ENCODE measurements at places on chromosomes 12 and 14. TPM values are rescaled to one million over a fixed set of nuclear protein-coding genes. Genes with fewer than 3 reads are reported as not detected.

DNA sequence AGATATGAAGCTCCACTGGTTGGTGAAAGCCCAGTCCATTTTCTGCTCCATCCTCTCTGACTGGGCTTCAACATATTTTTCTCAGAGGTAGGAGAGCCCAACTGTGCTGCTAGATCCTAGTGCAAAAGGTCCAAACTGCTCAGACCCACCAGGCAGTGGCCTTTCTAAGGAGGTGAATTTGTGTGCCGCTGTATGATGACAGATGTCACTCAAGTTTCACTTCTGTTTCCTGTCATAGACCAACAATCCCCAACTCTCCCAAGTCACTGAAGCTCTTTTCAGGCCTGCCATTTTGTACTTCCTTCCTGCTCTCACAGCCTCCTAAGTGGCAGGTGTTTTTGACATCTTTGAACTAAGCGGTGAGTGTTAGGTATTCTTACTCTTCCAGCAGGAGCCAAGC lies 16.4 kb upstream of the RNASE4 start:
- H3K36me3 ChIP-seq, result no peaks in the 10 kb centered on the region
- H3K4me1 ChIP-seq, result peaks cover 8% of the 10 kb centered on the region
- DNase-seq, result no peak
- no peak overlapping the region for H3K4me3 ChIP-seq
- peaks cover 4% of the 10 kb centered on the region for H3K27me3 ChIP-seq

DNA sequence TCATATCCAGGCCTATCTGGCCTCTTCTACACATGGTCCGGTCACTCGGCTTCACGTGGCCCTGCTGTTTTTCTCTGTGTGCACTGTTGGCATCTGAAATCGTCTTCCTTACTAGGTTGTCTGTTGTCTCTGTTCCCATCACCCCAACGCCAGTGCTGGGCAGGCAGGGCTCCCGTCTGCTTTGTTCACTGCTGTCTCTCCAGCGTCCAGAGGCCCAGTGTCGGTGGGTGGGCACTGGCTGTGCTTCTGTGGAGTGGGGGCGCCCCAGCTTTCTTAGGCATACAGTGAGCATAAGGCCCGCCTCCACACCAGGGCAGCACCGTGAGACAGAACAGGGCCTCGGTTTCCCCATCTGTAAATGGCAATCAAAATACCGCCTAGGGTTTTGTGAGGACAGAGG lies 153.1 kb downstream of the BCL11B start:
- H3K36me3 ChIP-seq, result no peaks in the 10 kb centered on the region
- H3K27me3 ChIP-seq, result no peaks in the 10 kb centered on the region
- no peak for DNase-seq
- H3K4me3 ChIP-seq, result no peak overlapping the region

DNA sequence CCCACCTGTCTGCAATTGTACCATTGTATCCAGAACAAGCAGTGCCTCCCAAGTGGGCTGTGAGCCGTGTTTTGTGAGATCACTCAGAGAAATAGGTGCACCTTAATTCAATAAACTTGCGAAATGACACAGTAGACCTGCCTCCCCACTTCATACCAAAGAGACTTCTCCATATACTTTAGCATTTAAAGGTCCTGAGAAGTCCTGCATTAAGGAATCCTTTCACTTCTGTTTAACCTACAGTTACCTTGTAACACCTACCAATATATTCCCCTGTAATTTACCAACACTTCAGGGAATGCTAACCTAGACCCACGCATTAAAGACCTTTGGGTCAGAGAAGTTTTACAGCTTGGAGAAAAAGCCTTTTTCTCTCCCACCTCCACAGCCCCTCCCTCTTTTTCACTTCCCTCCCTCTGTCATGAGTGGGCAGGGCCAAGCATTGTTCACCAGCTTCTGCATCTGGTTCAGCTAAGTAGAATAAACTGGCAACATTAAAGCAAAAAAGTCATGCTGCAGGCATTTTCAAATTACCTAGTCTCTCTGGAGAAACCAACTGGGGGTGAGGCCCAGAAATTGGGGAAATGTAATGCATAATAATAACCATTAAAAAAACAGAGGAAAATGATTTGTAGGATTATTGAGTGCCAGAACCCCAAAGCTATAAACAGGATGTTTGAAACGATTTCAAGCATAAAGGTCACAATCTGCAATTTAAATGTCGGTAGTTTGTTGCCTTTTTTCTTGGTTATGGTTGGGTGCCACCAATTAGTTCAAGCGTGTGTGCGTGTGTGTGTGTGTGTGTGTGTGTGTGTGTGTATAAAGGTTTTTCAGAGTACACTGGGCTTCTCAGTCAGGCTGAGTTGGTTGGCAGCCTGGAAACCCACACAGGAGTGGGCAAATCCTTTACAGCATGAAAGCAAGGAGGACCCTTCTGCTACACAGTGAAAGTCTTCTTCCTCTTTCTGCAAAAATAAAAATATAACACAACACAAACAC lies 13.7 kb upstream of the WSCD2 start:
- no peak for DNase-seq
- H3K27ac ChIP-seq, result no peak overlapping the region
- no peaks in the 10 kb centered on the region for H3K36me3 ChIP-seq
- H3K27me3 ChIP-seq, result no peaks in the 10 kb centered on the region

- no peaks in the 10 kb centered on the region for H3K4me1 ChIP-seq
- H3K27ac ChIP-seq, result no peak overlapping the region
- DNase-seq, result no peak
- H3K36me3 ChIP-seq, result no peaks in the 10 kb centered on the region
- H3K4me3 ChIP-seq, result no peak overlapping the region
Observed at GRCh38 chr12:89895591-89895990, 187.0 kb upstream of the ATP2B1 start.

DNA sequence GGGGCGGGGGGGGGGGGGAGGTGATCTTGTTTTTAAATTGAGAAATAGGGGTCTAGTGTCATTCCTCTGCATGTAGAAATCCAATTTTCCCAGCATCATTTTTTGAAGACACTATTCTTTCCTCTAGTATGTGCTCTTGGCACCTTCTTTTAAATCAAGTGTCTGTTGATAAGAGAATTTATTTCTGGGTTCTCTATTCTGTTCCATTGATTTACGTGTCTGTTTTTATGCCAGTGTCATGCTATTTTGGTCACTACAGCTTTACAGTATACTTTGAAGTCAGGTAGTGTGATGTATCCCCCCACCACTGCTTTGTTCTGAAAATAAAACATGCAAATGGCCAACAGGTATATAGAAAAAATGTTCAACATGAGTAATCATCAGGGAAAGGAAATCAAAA lies 252.7 kb downstream of the MED13L start:
- H3K4me1 ChIP-seq, result no peaks in the 10 kb centered on the region
- no peaks in the 10 kb centered on the region for H3K27me3 ChIP-seq
- no peak overlapping the region for H3K27ac ChIP-seq
- H3K4me3 ChIP-seq, result no peak overlapping the region
- no peaks in the 10 kb centered on the region for H3K36me3 ChIP-seq
- DNase-seq, result no peak

DNA sequence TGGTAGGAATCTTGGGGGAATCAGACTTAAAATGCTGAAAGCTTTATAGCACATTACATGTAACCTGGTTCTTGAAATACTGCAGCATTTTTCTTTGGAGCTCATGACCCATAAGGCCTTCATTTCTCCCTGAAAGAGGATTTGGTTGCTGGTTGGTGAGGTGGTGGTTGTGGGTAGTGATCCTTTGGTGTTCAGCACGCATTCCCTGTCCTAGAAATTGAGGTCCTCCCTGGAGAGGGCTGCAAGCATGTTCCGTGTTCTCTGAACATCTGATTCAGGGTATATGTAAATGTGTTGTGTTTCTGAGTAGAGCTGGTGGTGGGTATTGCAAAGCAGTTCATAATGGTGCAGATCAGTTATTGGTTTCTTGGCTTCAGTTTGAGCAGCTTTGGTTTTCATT lies 2.0 kb downstream of the SCN8A start:
- H3K4me3 ChIP-seq, result no peak overlapping the region
- H3K27me3 ChIP-seq, result no peaks in the 10 kb centered on the region
- no peak for DNase-seq
- H3K36me3 ChIP-seq, result no peaks in the 10 kb centered on the region
- no peak overlapping the region for H3K27ac ChIP-seq

GRCh38 chr14:56716705-56717104 lies 93.6 kb downstream of the OTX2 start:
- no peaks in the 10 kb centered on the region for H3K4me1 ChIP-seq
- no peak for DNase-seq
- no peaks in the 10 kb centered on the region for H3K36me3 ChIP-seq
- H3K27me3 ChIP-seq, result no peaks in the 10 kb centered on the region
- H3K4me3 ChIP-seq, result no peak overlapping the region

DNA sequence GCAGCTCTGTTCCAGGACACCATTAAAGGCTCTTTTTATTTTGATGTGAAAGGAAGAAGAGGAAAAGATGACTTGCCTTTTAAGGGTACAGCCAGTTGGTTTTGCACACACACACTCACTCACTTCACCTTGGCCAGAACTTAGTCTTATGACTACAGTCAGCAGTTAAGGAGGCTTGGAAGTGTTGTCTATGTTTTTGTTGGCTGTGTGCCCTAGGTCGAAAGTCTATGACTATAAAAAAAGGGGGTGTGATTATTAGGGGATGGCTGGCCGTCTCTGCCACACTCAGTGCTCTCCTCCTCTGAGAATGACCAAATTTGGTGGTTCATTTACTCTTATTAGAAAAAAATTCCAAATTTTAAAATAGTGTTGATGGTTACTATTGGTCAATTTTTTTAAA lies 139.5 kb upstream of the OTX2 start:
- H3K4me1 ChIP-seq, result no peaks in the 10 kb centered on the region
- no peak overlapping the region for H3K4me3 ChIP-seq
- DNase-seq, result peak; percentile 22
- H3K36me3 ChIP-seq, result no peaks in the 10 kb centered on the region

GRCh38 chr12:97601934-97602720 lies 139.5 kb downstream of the RMST start:
- H3K27ac ChIP-seq, result no peak overlapping the region
- no peak overlapping the region for H3K4me3 ChIP-seq
- no peaks in the 10 kb centered on the region for H3K36me3 ChIP-seq
- no peaks in the 10 kb centered on the region for H3K4me1 ChIP-seq

- no peaks in the 10 kb centered on the region for H3K4me1 ChIP-seq
- H3K27me3 ChIP-seq, result no peaks in the 10 kb centered on the region
- H3K27ac ChIP-seq, result no peak overlapping the region
Observed at GRCh38 chr12:2805143-2805520, 7.3 kb upstream of the ITFG2 start.

GRCh38 chr14:55769877-55770276 lies 189.9 kb downstream of the KTN1 start:
- DNase-seq, result no peak
- H3K27ac ChIP-seq, result no peak overlapping the region
- no peaks in the 10 kb centered on the region for H3K4me1 ChIP-seq

GRCh38 chr14:94643316-94644101 lies 31.3 kb downstream of the SERPINA3 start:
- H3K36me3 ChIP-seq, result no peaks in the 10 kb centered on the region
- no peak overlapping the region for H3K4me3 ChIP-seq
- no peaks in the 10 kb centered on the region for H3K27me3 ChIP-seq
- no peak overlapping the region for H3K27ac ChIP-seq
- no peaks in the 10 kb centered on the region for H3K4me1 ChIP-seq

DNA sequence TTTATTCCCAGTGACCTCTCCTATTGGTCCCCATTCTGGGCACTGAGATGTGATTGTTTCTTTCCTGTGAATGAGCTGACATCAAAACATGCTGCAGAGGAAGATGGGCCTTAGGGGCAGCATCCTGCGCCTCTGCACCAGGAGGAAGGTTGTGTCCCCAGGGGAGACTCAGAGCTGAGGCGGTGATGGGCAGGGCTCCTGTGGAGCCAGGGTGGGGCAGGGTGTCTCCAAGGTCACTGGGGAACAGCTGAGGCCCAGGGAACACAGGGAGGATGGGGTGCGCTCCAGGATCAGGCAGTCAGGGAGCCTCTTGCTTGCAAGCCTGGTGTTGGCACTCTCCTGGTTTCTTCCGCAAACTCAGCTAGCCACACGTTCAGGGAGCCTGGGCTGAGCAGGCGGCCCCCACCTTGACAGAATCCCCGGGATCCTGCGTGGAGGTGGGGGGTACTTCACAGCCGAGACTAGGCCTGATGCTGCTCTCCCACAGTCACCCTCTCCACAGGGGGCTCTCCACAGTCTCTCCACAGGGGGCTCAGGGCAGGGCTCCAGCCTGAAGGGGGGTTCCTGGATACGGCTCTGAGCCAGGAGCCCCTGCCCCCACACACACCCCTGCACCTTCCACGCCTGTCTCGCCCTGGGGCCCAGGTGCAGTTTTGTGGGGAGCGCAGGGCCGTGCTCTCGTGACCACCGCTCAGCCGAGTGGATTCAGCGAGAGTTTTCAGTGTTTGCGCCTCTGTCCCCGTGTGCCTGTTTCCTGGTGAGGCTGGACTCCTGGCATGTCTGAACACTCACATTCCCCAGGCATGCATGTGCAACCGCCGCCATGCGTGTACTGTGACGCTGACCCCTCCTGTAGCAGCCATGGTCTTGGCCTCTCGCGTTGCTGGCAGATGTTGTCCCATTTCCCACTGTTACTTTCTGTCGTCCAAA lies 264.7 kb downstream of the SEC23A start:
- no peak overlapping the region for H3K27ac ChIP-seq
- H3K4me1 ChIP-seq, result peaks cover 17% of the 10 kb centered on the region
- H3K4me3 ChIP-seq, result no peak overlapping the region
- DNase-seq, result no peak

DNA sequence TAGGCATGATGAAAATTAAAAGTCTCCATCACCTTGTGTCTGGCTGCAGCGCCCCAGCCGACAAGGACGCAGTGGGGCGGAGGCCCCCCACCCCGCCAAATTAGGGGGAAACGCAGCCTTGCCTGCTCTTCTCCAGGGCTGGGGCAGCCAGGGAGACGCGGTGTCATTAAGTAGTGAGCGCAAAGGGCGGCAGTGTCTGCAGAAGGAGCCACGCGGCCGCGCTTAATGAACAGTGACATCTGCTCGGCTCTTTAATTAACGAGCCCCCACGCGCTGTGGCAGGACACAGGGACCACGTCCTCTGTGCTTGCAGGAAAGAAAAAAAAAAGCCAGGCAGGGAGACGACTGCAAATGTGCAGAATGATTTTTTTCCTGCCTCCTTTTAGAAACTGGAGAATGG lies 93.4 kb upstream of the NCOR2 start:
- H3K27ac ChIP-seq, result no peak overlapping the region
- no peak overlapping the region for H3K4me3 ChIP-seq
- peaks cover 16% of the 10 kb centered on the region for H3K4me1 ChIP-seq
- H3K27me3 ChIP-seq, result no peaks in the 10 kb centered on the region
- H3K36me3 ChIP-seq, result no peaks in the 10 kb centered on the region
- no peak for DNase-seq

- no peak overlapping the region for H3K27ac ChIP-seq
- H3K27me3 ChIP-seq, result no peaks in the 10 kb centered on the region
- no peaks in the 10 kb centered on the region for H3K36me3 ChIP-seq
- no peak overlapping the region for H3K4me3 ChIP-seq
- H3K4me1 ChIP-seq, result no peaks in the 10 kb centered on the region
- no peak for DNase-seq
Observed at GRCh38 chr12:109693160-109693559, 20.5 kb upstream of the FAM222A start.

CCDC177 gene
- total RNA-seq, result not detected

LRRK2 gene
- 240 TPM for total RNA-seq

GALC gene
- total RNA-seq, result 37.6 TPM

TMEM121 gene
- 4.6 TPM for total RNA-seq

CCDC175 gene
- total RNA-seq, result not detected

C1QL4 gene
- total RNA-seq, result not detected

TAS2R14 gene
- 3.6 TPM for total RNA-seq

LRTM2 gene
- not detected for total RNA-seq

SPRYD4 gene
- total RNA-seq, result 2.1 TPM

CFAP54 gene
- 0.66 TPM for total RNA-seq

All from upper lobe of left lung (tissue), 6 donors.